NCI-H446 (cell line): ENCODE measurements at places on chromosomes 7 and 10.

DNA sequence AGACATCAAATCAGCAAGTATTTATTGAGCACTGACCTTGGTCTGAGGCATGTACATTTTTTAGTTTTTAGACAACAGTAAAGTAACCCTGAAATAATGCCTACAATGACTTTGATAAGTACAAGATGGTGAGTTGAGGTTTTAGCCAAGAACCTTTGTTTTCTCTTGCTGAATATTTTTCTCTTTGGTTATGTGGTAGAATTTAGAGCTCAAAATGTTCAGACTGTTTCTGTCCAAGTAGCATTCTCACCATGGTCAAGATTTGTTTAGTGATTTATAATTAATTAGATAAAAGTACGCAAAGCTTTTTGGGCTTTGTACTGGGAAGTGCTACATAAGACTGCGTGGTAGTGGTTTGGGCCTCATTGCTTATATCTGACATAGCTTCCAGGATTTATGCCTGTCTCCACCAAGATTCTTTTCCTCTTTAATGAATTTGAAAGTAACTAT lies 102.4 kb downstream of the KAT6B start:
- no peak for DNase-seq

DNA sequence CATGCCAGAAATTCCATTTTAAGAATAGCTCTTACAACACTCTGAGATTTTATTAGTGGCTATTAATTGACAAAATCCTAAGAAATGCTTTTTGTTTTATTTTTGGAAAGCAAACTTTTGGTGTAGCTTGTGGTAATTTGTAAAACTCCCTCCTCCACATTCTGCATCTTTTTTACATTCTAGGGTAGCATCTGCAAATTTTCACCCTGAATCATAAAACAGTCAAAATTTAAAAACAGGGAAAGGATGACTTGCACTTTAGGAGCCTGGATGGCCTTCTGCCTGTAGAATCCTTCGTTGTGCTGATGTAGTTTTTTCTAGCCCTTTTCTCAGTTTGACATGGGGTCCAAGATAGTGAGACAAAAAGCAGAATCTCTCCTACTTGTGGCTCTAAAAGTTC lies 316.1 kb downstream of the ADRA2A start:
- no peak for DNase-seq

DNA sequence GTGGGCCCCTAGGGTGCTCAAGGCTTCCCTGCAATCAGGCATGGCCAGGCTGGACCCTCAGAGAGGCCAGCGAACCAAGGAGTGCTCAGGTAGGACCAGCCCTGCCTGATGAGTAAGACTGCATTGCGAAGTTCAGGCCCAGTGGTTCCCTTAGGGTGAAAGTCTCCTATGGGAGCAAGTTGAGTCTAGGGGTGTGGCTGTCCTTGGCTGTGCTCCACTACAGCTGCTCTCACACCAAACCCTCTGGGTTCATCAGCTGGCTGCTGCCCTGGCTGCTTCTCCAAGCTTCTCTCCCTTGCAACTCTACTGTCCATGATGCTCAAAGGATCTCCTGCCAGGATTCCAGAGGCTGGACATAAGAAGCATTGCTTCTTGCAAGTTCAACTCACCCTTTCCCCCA lies 18.7 kb downstream of the FAM25A start:
- DNase-seq = no peak

GRCh38 chr7:48173756-48174382 lies 2.6 kb downstream of the ABCA13 start:
- DNase-seq = no peak

DNA sequence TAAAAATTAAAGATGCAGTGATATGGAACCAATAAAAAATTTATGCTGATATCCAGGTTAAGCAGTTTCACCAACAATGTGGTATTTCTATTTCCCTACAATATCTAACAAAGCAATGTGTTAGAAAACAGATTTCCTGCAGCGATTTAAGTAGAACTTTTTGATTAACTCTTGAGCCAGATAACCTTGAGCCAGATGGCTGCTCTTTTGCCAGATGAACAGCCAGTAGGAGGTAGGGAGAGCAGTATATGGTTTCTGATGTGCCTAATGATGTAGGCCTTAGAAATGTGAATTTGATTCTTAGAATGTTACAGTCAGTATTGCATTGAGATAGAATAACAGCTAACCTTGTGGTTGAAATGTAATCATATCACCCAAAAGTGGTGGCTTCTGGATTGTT lies 31.1 kb downstream of the STAMBPL1 start:
- DNase-seq = no peak
